ENCODE measurements at places on chromosomes 11 and 22. TPM values are rescaled to one million over a fixed set of nuclear protein-coding genes. Genes with fewer than 3 reads are reported as not detected.

DNA sequence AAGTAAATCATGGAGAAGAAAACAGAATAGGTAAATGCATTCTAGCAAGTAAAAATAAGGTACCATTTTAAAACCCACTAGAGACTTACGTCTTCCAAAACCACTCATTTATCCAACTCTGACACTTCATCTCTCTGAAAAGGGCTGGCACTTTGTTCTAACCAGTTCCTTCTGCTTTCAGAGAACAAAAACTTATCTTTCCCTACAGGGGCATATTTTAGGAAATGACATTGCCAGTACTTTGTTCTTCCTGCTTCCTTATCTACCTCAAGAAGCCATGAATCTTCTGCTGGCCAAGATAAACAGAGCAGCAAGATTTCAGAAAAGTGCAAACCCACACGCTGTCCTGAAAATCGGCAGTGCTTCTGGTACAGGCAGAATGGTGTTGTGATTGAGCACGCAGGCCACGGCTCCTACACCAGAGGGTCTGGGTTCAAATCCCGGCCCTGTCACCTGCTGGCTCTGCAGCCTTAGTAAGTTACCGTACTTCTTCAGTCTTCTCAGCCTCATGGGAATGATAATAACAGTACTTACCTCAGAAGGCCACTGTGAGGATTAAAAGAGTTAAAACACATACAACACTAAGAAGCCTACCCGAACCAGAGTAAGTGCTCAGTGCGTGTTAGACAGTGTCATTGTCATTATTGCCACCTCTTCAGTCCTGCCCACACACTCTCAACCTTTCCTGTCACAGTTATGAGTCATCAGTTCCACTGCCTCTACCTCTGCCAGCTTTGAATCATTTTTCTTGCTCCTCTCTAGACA lies 11.0 kb downstream of the MPZL3 start:
- no peak for DNase-seq

Gene OR2D2
- total RNA-seq: not detected

DNA sequence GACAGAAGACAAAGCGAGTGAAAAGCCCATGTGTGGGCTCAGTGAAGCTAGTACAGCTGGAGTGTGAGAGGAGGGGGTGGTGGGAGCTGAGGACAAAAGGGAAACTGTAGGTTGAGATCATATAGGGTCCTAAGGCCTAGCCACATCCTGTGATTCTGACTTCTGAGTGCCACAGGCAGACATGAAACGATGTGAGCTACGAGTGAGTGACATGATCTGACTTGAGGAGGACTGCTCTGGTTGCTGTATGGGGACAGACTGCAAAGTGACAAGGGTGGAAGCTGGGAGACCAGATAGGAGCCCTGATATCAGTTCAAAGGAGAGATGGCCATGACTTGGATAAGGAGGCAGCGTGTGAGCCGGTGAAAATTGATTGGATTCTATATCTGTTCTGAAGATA lies 85.4 kb downstream of the MICAL2 start:
- DNase-seq: no peak

DNA sequence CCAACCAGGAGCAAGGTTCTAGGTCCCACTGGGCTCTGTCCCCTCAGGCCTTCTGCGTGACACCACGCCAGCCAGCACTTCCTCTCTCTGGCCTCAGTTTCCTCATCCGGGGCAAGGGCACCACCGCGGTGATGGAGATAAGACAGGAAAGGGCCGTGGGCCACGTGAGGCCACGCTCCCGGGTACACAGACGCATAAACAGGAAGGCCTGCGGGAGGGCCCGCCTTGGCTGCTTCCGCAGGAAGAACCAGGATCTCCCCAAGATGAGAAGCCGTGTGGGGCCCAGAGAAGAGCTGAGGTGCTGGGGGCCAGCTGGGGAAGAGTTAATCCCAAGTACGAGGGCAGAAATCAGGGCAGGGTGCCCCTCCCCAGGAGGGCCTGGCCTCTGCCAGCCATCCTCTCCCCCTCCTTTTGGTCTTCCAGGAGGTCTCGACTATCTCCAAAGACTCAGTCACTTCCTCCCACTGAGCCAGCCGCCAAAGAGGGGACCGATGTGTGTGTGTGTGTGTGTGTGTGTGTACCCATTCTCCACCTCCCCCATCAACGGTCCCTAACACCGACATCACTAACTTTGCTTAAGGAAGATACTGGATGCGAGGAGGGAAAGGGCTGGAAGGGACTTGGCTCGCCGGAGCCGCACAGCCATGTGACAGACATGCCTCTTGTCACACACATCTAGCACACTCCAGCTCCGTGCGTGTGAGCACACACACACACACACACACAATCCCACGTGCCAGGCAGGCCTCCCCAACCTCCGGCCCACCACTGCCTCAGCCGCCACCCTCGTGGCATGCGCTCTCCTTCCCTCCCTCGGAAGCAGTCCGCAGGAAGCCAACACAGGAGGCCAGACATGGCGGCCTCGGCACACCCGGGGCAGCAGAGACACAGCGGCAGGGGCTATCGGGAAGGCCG lies 1.4 kb downstream of the MFNG start:
- peak; percentile 55 for DNase-seq

DNA sequence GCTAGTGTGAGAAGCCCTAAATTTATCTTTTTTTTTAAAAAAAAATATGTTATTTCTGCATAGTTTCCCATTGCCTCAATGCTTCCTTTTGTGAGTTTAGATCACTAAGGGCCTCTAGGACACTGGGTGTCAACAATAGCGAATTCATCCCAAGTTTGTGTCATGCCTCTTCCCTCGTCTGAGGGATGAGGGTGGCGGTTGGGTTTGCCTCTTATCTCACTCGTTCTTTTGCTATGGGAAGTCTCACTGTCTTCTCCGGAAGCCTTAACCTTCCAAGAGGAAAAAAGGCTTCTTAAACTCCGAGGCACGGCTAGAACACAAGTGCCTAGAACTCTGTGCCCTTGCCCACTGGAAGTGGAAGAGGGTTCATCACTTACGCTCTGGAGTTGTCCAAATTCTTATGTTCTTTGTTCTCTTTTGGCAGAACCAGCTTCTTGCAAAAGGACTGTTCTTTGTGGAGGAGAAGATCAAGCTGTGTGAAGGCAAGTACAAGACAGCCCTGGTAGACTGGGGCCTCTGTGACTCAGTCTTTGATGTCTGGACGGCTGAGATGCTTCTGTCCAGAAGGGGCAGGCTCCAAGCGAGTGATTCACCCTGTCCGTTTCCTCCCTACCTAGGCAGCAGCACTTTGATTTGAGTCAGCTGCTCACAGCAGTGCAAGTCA lies 78.5 kb downstream of the TRAF6 start:
- DNase-seq: no peak

Gene TRPM5
- total RNA-seq: not detected

Gene SYT9
- total RNA-seq: 0.30 TPM

Gene PRRG4
- 26.7 TPM for total RNA-seq

Gene ANO9
- total RNA-seq: 0.90 TPM

Gene ME3
- 54.6 TPM for total RNA-seq

DNA sequence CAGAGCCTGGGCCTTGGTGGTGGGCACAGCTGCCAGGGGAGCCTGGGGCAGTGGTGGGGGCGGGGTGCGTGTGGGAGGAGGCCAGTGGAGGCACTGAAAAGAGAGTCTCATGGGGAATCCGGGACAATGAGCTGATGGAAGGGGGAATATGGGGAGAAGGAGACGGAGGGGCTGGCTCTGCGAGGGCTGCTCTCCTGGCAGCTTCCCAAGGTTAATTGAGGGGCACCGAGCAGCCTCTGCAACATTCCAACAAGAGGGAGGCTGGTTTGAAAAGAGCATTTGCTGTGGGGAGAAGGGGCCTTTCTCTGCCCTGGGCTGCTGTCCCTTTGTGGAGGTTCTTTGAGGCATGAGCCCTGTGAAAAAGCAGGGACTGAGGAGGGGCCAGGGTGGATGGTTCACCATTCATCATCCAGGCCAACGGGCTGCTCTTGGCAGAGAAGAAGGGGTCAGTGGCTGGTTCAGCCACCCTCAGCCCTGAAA lies 9.4 kb upstream of the IGSF9B start:
- no peak for DNase-seq

GRCh38 chr22:48794906-48795305 lies 1032.8 kb downstream of the BRD1 start:
- DNase-seq: no peak

GRCh38 chr11:64132191-64132771 lies 33.6 kb downstream of the MACROD1 start:
- no peak for DNase-seq

DNA sequence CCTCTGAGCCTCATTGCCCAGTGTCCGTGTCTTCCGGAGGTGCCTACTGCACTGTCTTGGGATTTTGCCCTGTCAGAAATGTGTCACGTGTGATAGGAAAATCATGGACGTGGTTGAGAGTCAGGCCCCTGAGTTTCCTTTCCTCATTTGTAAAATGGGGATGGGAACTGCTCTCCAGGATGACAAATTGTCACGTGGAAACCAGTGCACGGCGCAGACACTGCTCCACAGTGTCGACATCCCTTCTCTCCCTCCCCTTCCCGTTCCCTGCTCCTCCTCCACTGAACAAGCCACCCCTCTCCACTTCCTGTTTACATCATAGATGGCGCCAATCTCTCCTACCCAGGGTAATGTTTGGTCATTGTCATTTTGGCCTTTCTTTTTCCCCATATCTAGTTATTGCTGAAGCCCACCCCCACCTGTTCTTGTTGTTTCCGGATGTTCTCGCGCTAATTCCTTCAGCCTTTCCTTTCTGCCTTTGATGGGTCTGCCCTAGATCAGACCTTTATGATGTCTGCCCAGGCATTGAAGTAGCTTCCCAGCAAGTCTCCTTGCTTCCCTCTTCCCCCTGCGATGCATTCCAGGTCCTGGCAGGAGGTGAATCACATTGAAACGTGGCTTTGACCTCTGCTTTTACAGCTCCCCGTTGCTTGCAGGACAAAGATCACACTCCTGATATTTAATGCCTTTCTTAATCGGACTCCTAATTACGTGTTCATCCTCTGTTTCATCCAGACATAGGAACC lies 91.8 kb downstream of the TBC1D22A start:
- DNase-seq: peak; percentile 56

DNA sequence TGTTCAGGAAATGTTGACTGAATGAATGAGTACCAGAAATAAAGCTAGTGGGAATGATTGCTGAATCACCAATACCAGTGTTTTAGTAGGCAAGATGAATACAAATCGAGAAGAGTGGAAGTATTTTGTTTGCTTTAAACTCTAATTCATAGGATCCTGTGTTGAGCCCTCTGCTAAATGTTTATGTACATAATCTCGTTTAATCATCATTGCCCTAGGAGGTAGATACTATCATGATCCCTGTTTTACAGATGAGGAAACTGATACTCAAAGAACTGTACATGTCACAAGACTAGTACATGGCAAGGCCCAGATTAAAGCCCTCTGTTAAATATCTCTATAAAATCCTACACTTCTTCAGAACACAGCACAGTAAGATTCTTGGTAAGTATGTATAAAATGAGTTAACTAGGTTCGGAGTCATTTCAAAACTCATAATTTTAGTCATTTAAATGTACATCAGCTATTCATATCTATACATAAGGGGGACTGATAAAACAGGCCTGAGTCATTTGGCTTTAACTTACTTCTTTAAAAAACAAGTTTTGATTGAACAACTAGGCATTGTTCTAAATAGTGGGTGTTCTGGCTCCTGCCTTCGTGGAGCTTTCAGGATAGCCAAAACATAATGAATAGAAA lies 97.1 kb downstream of the EXT2 start:
- no peak for DNase-seq

All from tibial nerve (tissue), 4 donors.